Fibroblast of the aortic adventitia (primary cell): ENCODE measurements at places on chromosomes 6 and 20. TPM values are rescaled to one million over a fixed set of nuclear protein-coding genes. Genes with fewer than 3 reads are reported as not detected.

TSPO2 gene
- not detected in 2 replicates for total RNA-seq

RAB32 gene
- 20.8 and 71.7 TPM in 2 replicates for total RNA-seq

CBLN4 gene
- total RNA-seq: not detected in 2 replicates

ZNF311 gene
- total RNA-seq: 1.3 and 2.5 TPM in 2 replicates

DDX43 gene
- total RNA-seq: 0.99 and 1.6 TPM in 2 replicates

SAPCD1 gene
- 0.90 and 6.2 TPM in 2 replicates for total RNA-seq

HDDC2 gene
- total RNA-seq: 32.1 and 71.5 TPM in 2 replicates

CCDC167 gene
- 35.0 and 59.9 TPM in 2 replicates for total RNA-seq

C4A gene
- 5.2 and 33.5 TPM in 2 replicates for total RNA-seq
